SK-N-SH treated with all-trans-retinoic acid at 6 μM for 48 hours (cell line): ENCODE measurements at places on chromosomes 3 and 15.

GRCh38 chr3:43998370-43998835 lies 243.3 kb upstream of the TOPAZ1 start:
- ATAC-seq: no peak

GRCh38 chr15:88438181-88438580 lies 29.0 kb downstream of the MRPL46 start:
- ATAC-seq: no peak

- no peak for ATAC-seq
Measured at GRCh38 chr15:94509259-94509658, 277.9 kb downstream of the MCTP2 start.

DNA sequence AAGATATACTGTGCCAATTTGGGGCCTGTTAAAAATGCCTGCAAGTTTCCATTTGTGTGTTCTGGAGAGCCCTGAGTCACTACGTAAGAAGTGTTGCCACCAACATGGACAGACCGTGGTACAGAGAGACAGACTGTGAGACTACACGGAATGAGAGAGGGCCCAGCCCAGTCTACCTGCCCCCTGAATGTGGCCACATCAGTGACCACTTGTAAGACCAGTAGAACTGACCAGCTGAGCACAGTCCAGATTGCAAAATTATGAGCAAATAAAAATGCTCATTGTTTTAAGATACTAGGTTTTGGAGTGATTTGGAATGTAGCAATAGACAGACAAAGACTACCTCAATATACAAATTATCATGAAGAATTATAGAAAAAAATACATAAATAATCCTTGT lies 42.0 kb downstream of the ATR start:
- ATAC-seq: no peak

- ATAC-seq: peak; percentile 18; the same call in 1 of the 3 replicates
Measured at GRCh38 chr3:122560680-122561079, 3.4 kb downstream of the PARP9 start.

DNA sequence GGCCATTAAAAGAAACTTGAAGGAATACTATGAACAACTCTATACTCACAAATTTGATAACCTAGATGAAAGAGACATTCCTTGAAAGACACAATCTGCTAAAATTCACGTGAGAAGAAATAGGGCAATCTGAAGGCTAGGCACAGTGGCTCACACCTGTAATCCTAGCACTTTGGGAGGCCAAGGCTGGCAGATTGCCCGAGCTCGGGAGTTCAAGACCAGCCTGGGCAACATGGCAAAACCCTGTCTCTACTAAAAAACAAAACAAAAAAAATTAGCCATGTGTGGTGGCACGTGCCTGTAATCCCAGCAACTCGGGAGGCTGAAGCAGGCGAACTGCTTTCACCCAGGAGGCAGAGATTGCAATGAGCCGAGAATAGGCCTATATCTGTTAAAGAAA lies 104.8 kb downstream of the HES1 start:
- ATAC-seq: no peak
